ENCODE measurements at places on chromosomes 6 and 20.

GRCh38 chr20:35991142-35991771 is 22.9 kb downstream of the CNBD2 start:
- no peak for DNase-seq

- DNase-seq: no peak
Measured at GRCh38 chr6:102415891-102416290, 1022.4 kb downstream of the GRIK2 start.

DNA sequence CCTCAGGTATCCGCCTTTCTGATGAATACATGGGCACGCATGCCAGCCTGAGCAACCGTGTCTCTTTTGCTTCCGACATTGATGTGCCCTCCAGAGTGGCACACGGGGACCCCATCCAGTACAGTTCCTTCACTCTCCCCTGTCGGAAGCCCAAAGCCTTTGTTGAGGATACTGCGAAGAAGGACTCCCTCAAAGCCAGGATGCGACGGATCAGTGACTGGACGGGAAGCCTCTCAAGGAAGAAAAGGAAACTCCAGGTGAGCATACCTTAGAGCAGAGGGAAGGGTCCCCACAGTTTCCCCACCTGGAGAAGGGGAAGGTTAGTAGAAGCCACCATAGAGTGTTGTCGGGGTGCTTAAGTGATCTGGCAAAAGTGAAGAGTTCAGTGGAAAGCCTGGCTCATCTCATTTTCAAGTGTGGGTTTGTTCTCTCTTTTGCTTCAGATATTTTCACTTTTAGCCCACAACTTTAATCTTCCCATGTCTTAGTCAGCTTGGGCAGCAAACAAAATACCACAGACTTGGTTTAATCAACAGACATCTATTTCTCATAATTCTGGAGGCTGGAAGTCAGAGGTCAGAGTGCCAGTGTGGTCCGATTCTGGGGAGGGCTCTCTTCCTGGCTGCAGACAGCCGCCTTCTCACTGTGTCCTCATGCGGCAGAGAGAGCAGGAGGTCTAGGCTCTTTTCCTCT is 133.5 kb upstream of the CLDN20 start:
- DNase-seq: no peak

DNA sequence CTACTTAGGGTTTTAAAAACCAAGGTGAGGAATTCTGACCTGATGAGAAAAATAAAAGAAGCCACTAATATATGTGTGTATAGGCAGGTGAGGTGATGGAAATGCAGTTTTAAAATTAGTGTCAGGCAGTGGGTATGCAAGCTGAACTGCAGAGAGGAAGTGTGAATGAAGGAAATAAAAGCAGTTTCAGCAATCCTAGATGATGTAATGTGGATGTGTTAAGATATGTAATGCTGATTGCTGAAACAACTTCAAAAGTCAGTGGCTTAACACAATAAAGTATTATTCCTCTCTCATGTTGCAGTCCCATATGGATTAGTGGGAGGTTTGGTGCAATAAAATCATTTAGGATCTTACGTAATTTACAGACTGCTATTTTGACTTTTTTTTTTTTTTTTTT is 119.9 kb upstream of the ASCC3 start:
- no peak for DNase-seq
